ENCODE measurements at places on chromosomes 5 and 9.
A peak's percentile ranks its signal among the peaks of the same experiment; 100 is the strongest.

GRCh38 chr5:96642281-96642640 lies 19.9 kb upstream of the CAST start:
- DNase-seq, result no peak

DNA sequence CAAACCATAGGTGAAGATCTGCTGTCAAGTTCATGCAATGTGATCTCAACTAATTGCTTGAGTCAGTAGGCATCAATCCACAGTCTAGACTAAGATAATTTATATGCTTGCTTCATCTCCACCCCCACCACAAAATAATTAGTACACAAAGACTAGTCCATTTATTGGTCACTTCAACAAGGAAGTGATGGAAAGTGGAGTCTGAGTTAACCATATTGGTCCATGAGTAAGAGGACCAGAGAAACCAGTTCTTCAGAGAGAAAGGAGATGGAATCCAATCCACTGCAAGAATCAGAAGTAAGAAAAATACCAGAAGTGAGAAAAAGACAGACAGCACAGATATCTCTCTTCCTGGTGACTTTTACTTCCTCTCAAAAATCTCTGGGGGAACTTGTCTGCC lies 366.5 kb downstream of the CHSY3 start:
- no peak for DNase-seq

- DNase-seq, result no peak
These were observed 1.2 kb downstream of the ANKRD33B start for GRCh38 chr5:10564838-10565784.

DNA sequence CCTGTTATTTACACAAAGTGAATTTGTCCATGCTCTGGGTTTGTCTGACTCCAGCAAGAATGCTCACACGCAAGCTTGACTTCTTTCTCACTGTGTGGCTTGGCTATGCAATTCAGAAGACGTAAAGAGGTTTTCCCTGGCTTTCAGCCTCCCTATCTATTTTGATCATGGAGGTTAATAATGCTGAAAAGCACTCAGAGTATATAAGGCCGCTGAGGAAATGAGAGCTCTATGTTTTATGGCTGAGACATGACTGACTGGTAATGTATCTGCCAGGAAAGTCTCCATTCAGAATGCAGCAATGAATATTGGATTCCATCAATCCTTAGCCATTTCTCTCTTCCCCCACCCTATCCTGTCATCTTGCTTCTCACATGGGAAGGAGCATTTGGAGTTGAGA lies 417.3 kb downstream of the DMAC1 start:
- no peak for DNase-seq

DNA sequence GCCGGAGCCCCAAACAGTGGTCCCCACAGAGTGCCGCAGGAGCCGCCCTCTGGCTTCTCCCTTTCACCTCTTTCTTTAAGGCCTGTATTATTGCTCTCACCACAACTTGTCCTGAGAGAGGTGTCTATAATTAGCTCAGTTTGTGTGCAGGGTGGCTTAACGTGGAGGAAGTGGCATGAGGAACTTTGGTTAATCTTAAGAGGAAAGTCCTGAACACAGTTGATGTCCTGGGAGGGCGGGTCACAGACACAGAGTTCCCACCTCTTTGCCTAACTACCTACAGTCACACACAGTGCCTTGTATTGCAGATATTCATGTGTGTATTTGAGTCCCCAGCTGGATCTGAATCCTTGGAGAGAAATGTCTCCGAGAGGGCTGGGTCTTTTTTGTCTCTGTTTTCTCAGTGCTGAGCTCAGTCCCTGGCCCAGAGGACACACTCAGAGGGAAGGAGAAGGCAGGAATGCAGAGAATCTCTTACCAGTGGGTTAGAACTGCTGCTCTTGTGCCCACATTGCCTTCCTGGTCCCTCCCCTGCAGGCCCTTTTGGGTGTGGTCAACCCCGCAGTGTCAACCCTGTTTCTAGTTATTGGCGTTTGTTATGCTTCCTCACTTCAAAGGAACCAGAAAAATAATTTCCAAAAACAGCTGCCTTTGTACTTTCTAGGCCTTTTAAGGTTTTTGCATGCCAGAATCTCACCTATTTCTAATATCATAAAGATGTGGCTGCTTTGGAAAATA lies 392.5 kb downstream of the KDM4C start:
- peak; percentile 68 for DNase-seq

- no peak for DNase-seq
These were observed 34.7 kb downstream of the GABRP start for GRCh38 chr5:170818232-170818631.

DNA sequence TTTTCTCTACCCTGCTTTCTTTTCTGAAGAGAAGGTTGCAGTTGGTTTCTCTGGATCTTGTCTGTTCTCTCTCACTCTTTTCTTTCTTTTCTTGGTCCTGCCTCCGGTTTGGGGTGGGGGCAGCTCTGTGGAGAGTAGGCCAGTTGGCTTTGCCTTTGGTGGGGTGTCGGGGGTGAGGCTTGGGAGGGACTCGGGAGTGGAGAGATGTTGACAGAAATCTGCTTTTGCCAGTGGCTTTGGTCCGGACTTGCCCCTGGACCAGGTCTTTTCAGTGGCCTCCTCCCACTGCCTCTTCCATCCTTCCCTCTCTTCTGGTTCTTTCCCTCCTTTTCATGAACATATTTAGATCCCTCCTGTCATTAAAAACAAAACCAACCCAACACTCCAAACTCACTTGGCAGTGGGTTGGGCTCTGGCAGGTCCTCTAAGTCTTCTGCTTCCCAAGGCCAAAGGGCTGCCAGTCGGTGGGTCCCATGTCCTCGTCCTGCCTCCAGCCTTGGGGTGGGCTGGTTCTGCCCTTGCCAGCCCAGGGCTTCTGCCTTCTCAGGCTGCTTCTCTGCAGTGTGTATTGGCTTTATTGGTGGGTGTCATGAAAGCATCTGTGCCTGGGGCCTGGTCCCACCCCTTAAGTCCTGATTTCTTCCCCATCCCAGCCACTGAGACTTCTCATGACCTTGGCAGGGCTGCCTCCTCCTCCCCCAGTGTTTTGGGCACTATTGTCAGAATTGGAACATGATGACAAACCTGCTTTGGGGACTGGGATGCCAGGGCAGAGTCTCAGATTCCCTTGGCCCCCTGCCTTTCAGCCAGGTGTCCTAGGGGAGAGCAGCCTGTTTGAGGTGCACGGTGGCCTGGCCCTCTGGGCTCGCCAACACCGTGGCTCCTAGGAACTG lies 16.9 kb downstream of the ANKRD33B start:
- DNase-seq, result no peak

DNA sequence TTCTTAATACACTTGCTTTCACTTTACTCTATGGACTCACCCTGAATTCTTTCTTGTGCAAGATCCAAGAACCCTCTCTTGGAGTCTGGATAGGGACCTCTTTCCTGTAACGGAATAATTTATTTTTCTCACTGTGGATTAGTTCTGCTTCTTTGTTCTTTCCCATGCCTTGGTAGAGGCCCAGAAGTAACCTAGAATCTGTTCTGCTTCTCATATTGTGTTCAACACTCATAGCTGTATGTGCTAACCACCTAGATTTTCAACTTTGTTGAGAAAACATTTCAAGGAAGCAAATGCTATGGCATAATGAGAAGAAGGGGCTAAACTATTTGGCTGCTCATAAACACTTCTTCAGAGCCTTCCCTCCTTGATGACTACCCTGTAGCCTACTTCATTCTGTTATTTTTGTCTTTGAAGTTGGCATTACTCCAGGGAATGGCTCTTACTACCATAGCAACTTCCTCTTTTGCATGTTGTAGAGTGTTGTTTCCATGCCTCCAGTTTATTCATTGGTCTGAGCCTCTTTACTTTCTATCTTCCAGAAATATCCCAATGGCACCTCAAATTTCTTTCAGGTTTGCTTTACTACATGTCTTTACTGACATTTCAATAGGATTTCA lies 74.3 kb downstream of the KIAA0825 start:
- no peak for DNase-seq

DNA sequence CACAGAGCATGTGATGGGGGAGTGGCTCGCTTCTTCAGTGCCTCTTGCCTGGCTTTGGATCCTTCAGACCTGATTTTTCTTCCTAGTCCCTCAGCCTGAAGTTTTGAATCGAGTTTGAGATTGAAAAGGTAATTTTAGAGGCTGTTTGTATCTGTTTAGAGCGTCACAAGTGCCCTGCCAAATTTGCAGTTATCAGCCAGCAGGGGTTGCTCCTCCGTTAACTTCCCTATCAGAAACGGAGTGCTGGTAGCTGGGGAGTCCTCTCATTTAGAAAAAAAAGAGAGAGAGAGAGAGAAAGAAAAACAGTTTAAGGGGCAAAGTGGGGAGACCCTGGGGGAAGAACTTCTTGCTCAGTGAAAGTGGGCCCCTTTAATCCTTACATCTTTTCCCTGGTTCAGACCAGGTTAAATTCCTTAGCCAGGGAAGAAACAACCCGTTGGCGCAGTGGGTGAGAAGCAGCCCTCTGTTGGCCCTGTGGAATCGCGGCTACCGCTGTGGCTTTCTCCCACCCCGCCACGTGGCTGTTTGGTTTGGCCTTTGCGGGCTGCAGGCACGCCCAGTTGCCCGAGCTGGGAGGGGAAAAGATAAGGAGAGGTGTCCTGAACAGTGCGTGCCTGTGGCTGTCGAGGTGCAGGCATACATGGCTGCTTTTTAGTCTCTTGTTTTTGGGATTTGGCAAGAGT lies 576.7 kb upstream of the ACO1 start:
- no peak for DNase-seq

DNA sequence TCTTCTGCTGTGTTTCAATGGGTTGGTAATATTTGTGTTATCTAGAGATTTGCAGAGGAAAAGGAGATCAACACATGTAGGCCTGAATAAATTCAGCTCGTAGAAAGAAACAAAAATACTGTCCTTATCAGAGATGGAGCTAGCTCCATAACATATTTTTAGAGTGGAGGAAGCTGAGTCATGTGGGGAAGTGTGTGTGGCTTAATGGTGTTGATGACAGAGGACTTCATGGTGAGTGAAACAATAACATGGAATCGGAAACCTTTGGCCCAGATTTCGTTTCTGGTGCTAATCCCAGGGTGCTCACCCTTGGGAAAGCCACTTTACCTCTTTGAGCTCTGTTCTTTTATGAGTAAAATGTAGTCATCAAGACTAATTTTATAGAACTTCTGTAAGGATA lies 825.0 kb downstream of the TLR4 start:
- no peak for DNase-seq

DNA sequence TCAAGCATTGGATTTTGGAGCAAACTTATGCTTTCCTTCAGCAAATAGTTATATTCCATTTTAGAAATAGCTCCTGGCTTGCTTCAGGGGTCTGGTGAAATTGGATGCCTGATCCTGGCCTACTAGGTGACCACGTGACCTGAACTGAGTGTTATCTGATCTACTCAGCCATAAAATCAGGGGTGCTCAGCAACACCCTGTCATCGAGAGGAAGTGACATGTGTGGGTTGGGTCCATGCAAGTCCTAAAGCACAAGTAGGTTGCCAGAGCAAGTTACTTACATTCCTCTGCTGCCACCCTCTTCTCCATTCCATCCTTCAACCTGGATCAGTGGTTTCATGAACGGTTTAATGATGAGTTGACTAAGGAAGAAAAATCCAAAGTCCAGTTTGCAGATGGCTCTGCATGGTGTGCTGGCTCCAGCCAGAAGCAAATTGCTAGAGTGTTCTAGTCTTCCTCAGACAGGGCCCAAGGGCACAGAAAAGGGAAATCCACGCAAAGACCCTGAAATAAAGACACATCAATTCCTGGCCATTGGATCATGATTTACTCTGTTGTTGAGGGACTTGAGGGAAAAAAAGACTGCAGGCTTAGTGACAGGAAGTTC lies 2.8 kb upstream of the FAM193B start:
- DNase-seq, result peak; percentile 45

- DNase-seq, result no peak
These were observed 24.9 kb downstream of the C9orf50 start for GRCh38 chr9:129595903-129596540.

DNA sequence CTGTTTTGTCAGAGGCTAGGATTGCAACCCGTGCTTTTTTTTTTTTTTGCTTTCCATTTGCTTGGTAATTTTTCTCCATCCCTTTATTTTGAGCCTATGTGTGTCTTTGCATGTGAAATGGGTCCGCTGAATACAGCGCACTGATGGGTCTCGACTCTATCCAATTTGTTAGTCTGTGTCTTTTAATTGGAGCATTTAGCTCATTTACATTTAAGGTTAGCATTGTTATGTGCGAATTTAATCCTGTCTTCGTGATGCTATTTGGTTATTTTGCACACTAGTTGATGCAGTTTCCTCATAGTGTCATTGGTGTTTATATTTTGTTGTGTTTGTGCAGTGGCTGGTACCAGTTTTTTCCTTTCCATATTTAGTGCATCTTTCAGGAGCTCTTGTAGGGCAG lies 36.2 kb upstream of the TAF11L2 start:
- no peak for DNase-seq

- DNase-seq, result no peak
These were observed 386.9 kb downstream of the CETN3 start for GRCh38 chr5:90022711-90023053.

- no peak for DNase-seq
These were observed 11.2 kb downstream of the ENC1 start for GRCh38 chr5:74629326-74629725.

DNA sequence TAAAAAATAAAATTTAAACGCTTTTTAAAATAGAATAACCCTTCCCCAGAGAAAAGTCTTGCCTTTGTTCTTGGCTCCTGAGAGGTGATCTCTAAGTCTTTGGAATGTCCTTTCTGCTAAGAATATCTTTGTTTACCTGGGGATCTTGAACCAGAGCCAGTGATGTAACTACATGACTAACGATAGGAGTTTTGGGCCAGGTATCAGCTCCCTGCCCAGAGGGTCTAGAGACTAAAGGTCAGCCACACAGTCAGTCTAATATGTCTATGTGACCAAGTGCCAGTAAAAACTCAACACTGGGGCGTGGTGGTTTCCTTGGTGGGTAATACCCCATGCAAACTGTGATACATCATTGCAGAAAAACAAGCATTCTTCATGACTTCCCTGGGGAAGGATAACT lies 1351.9 kb upstream of the C9orf72 start:
- no peak for DNase-seq

GRCh38 chr5:170752257-170753215 lies 31.0 kb upstream of the GABRP start:
- DNase-seq, result no peak

DNA sequence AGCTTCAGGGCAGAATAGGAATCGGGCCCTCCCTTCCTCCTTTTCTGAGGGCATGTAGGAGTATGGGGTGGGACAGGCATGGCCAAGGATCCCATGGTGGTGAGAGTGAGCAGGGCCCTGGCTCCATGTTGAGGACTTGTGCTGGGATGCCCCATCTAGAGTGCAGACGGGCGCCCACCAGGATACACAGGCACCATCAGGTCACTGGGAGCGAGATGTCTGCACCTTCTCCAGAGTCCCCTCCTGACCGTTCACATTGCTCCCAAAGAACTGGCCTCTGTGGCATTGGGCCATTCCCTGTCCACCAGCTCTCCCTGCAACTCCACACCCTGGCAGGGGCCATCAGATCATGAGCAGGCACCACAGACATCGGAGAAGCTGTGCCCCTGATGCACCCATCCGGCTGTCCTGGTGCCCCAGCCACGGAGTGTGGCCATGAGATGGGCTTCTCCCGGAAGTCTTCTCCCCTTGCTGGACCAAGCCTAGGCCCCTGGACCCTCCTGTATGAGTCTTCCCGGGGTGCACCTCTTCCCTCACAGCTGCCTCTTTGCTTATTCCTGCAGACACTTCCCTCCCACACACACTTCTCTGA lies 195.0 kb downstream of the IRX2 start:
- no peak for DNase-seq

GRCh38 chr9:125591245-125591644 lies 115.8 kb downstream of the MAPKAP1 start:
- no peak for DNase-seq

- no peak for DNase-seq
These were observed 153.4 kb downstream of the ZNF462 start for GRCh38 chr9:107016383-107016782.

GRCh38 chr5:55694152-55694830 lies 17.8 kb downstream of the SLC38A9 start:
- DNase-seq, result no peak

GRCh38 chr5:33091571-33092363 lies 349.0 kb upstream of the TARS1 start:
- no peak for DNase-seq
